Midbrain (tissue), 1 donor: ENCODE measurements at places on chromosomes 7 and 10.

DNA sequence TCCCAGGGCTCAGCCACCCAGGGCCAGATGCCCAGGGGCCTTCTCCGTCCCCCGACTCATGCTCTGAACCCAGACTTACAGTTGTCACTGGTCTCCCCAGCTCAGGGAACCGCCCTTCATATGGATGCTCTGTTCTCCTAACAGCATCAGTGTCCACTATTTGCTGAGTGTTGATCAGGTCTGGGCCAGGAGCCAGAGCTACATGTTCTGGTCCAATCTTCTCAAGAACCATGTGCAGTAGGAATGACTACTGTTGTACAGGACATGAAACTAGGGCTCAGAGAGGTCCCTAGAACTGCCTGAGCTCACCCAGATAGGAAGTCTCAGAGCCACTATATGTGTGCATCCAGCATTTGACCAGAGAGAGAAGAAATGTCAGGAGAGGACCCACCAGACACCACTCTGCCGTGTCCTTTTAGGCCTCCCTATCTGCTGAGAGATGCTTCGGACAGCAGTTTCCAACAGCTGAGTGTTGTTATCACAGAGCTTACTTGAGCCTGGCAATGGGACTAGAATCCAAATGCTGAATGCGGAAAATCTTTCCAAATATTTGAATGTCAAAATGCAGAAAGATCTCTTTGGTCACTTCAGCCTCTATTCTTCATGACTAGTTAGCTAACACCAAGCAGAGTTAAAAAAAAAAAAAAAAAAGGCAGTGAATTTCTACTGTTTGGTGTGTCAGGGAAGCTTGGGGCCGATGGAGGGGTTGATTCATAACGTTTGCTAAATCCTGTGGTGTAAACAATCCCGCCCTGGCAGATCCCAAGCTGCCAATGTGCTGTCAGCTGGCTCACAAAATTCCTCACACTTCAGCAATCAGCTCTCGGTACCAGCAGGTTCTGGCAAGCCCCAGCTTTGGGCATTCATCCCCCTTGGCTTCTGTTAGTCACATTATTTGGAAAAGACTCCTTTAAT, 246.1 kb downstream of the TNS3 start:
- peak; percentile 53 for DNase-seq

DNA sequence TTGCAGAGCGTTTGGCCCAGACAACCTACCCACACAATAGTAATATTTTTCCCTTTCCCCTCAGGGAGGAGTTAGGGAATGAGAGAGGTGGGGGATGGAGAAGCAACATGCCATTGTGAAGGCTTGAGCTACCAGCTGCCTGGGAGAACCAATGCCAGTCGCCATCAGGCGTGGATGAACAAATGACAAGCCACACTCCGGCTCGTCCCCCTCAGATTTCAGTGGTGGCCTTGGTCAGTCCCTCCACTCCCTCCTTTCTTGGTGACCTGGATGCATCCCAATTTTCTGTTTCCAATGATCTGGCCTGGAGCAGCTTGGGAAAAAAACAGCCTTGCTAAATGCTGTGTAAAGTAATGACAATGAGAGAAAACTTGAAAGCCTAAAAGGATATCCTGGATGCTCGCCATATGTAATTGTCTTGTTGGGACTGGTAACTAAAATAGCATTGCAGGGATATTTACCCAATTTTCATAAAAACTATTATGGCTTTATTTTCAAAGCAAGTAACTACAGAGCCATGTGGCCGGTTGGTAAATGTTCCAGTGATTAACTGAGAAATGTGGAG, 110.7 kb downstream of the ICA1 start:
- DNase-seq, result no peak

- no peak for DNase-seq
Measured at GRCh38 chr7:66301737-66302136, 96.6 kb downstream of the TPST1 start.

GRCh38 chr10:72328045-72328828, 26.5 kb downstream of the DNAJB12 start:
- peak; percentile 82 for DNase-seq

GRCh38 chr10:29643771-29644501, 9.2 kb upstream of the SVIL start:
- DNase-seq, result no peak

- DNase-seq, result no peak
Measured at GRCh38 chr7:127865466-127865865, 165.8 kb downstream of the LRRC4 start.

DNA sequence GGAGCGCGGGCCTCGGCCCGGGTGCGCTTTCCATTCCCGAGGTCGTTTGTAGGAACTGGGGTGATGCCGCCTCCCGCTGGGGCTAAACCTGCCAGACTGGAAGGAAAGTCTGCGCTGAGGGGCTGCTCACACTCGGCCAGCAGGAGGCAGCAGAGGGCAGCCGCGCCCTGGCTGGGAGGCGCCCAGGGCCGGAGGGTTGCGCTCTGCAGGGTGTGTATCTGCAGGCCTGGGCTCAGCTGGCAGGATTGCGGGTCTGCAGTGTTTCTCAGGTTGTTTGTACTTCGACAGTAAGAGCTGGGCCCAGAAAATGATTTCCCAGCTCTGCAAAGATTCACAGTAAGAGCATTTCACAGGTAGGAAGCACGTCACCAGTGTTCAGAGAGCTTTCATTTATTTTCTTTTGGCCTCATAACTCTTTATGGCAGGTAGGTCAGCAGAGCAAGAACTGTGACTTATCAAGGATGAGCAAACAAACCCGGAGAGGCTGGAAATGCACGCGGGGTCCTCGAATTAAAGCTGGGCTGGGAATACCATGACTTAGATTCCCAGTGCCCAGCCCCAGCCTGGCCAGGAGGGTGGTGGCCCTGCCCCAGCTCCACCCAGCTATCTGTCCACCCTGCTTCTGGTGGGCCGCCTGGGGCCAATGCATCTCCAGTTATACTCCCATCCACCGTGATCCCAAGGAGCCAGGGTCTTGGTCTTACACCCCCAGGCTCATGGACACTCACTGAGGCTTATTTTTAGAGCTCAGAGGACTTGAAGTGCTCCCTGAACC, 15.2 kb upstream of the PPP2R2D start:
- DNase-seq, result peak; percentile 68

GRCh38 chr10:32318476-32318896, 28.5 kb downstream of the EPC1 start:
- peak; percentile 12 for DNase-seq

GRCh38 chr10:124983321-124983720, 41.4 kb downstream of the ZRANB1 start:
- DNase-seq, result no peak

GRCh38 chr10:96896884-96897589, 64.9 kb downstream of the LCOR start:
- DNase-seq, result no peak

- DNase-seq, result no peak
Measured at GRCh38 chr7:24723178-24723530, 34.1 kb downstream of the GSDME start.

- no peak for DNase-seq
Measured at GRCh38 chr10:3813986-3814837, 29.2 kb upstream of the KLF6 start.

- no peak for DNase-seq
Measured at GRCh38 chr7:93935102-93935501, 13.6 kb downstream of the GNG11 start.

DNA sequence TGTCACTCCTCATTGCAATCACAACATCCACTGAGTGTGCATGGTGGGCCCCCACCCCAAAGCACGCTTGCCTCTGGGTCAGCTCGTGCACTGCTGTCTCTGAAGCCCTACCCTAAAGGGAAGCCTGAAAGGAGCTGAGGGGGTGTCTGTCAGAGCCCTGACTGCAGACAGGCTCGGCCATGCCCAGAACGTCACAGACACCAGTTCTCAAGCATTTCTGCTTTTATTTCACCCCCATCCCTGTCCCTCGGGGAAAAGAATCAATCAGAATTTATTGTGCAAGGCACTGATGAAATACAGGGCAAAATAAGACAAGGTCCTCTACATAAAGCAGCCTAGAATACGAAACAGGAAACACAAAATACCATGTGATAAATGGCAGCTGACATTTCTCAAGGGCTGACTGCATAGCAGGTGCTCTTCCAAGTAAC, 231.8 kb downstream of the WDR37 start:
- DNase-seq, result no peak

- no peak for DNase-seq
Measured at GRCh38 chr7:75573477-75574019, 81.4 kb downstream of the SPDYE5 start.

- DNase-seq, result no peak
Measured at GRCh38 chr7:133704453-133704852, 422.7 kb upstream of the LRGUK start.

DNA sequence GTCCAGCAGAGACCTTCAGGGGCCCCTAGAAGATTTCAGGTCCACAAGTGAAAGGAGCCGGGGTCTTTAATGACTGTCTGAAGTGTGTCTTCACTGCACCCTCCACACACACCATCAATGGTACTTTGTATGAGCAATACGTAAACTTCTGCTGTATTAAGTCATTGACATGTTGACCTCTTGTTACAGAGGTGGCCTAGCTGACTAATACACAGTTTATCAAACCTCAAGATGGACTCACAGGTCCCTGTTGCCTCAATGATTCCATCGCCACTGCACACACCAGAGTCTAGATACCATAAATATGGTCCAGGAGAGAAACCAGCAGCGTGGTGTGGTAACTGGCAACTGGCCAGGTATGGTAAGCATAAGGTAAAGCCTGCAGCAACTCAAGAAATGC, 19.5 kb downstream of the KCNMA1 start:
- no peak for DNase-seq

GRCh38 chr10:33103863-33104379, 145.9 kb upstream of the ITGB1 start:
- no peak for DNase-seq

DNA sequence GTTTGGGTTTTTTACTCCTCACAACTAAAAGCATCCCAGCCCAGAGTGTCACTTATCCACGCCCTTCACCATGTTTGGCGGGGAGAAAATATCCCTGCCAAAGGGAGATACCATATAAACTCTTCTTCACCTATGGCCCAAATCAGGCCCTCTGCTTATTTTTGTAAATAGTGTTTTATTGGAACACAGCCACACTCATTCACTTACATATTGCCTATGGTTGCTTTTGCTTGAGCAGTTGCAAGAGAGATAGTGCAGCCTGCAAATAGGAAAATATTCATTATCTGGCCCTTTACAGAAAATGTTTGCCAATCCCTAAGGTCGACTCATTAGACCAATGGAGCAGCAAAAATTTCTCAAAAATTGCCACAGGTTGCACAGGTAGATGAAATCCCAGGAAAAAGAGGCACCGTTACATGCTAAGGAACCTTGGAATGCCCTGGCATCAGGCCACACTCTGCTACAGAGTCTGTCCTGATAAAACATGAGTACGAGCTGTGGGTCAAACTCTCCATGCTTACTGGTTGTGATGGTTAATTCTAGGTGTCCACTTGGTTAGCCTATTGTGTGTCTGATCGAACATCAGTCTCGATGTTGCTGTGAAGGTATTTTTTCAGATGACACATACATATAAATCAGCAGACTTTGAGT, 7.9 kb upstream of the RASSF4 start:
- no peak for DNase-seq

- DNase-seq, result no peak
Measured at GRCh38 chr7:43791-44540, 148.4 kb upstream of the FAM20C start.

DNA sequence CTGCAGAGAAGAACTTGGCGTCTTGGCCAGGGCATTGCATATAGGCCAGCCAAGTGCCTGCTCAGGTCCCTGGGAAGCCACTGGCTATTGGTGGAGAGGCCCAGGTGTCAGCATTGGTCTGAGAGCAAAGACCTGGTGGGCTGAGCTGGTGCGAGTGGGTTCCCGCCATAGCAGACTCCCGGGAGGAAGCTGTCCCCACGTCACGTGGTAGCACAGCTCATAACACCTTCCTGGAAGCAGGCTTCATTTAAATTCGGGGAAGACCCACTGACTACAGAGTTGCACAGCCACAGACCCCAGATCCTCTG, 130.5 kb downstream of the WDR37 start:
- DNase-seq, result no peak

DNA sequence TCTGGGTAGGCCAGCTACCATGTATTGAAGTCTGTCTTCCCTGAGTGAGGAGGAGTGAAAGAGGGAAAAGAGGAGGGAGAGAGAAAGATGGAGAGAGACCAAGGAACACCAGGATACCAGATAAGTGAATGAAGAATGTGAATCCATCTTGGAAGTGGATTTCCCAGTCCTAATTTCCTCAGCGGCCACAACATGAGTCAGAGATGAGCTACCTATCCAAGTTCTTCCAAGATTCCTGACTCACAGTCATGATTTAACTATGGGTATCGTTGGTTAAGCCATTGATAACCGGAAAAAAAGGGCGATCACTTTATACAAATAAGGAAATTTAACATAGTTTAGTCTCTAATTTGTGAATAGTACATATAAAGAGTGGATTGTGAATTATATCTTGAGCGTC, 561.8 kb downstream of the ATRNL1 start:
- DNase-seq, result no peak

GRCh38 chr10:86944031-86944419, 13.4 kb downstream of the MMRN2 start:
- no peak for DNase-seq

- peak; percentile 31 for DNase-seq
Measured at GRCh38 chr10:28984431-28984830, 304.4 kb upstream of the LYZL1 start.

- no peak for DNase-seq
Measured at GRCh38 chr10:4062751-4063150, 277.7 kb upstream of the KLF6 start.
